ENCODE measurements at places on chromosomes 13 and 19. TPM values are rescaled to one million over a fixed set of nuclear protein-coding genes. Genes with fewer than 3 reads are reported as not detected.

- no peaks in the 10 kb centered on the region for H3K4me1 ChIP-seq
- no peaks in the 10 kb centered on the region for H3K36me3 ChIP-seq
- H3K27me3 ChIP-seq, result no peaks in the 10 kb centered on the region
- H3K27ac ChIP-seq, result no peak overlapping the region
Measured at GRCh38 chr13:36476661-36477060, 44.4 kb downstream of the CCNA1 start.

GRCh38 chr19:52142001-52142595, 2.4 kb upstream of the ZNF616 start:
- H3K4me3 ChIP-seq, result no peak overlapping the region
- H3K36me3 ChIP-seq, result no peaks in the 10 kb centered on the region
- peak overlapping the region; percentile 51 for H3K27ac ChIP-seq

Gene TEX26
- polyA plus RNA-seq, result not detected

Gene SIGLEC5
- polyA plus RNA-seq, result not detected

Gene MEIOSIN
- polyA plus RNA-seq, result not detected

DNA sequence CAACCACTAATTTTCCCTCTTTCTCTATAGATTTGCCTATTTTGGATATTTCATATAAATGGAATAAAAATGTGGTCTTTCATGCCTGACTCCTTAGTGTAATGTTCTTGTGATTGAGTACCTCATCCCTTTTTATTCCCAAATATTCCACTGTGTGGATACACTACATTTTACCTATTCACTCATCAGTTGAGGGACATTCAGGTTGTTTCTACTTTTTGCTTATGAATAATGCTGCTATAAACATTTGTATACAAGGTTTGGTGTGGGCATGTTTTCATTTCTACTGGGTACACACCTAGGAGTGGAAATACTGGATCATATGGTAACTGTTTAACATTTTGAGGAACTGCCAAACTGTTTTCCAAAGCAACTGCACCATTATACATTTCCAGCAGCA, 5.1 kb upstream of the WBP4 start:
- no peak overlapping the region for H3K27ac ChIP-seq
- H3K4me1 ChIP-seq, result peaks cover 14% of the 10 kb centered on the region
- H3K36me3 ChIP-seq, result no peaks in the 10 kb centered on the region
- H3K27me3 ChIP-seq, result no peaks in the 10 kb centered on the region
- no peak overlapping the region for H3K4me3 ChIP-seq
- DNase-seq, result no peak

Gene OR7A17
- not detected for polyA plus RNA-seq

- peaks cover 9% of the 10 kb centered on the region for H3K36me3 ChIP-seq
- DNase-seq, result no peak
- no peak overlapping the region for H3K27ac ChIP-seq
Measured at GRCh38 chr13:111215081-111216047, 100.3 kb downstream of the ARHGEF7 start.

Gene CYP2S1
- polyA plus RNA-seq, result 4.9 TPM

Gene TDRD3
- polyA plus RNA-seq, result 6.0 TPM

- H3K4me3 ChIP-seq, result no peak overlapping the region
- DNase-seq, result no peak
- no peaks in the 10 kb centered on the region for H3K27me3 ChIP-seq
Measured at GRCh38 chr19:1616396-1616795, 11.1 kb upstream of the UQCR11 start.

- peak overlapping the region; percentile 51 for H3K4me3 ChIP-seq
- H3K27ac ChIP-seq, result no peak overlapping the region
- no peak for DNase-seq
- peaks cover 5% of the 10 kb centered on the region for H3K27me3 ChIP-seq
- H3K36me3 ChIP-seq, result no peaks in the 10 kb centered on the region
Measured at GRCh38 chr19:48646722-48647216, 782 bp upstream of the CA11 start.

DNA sequence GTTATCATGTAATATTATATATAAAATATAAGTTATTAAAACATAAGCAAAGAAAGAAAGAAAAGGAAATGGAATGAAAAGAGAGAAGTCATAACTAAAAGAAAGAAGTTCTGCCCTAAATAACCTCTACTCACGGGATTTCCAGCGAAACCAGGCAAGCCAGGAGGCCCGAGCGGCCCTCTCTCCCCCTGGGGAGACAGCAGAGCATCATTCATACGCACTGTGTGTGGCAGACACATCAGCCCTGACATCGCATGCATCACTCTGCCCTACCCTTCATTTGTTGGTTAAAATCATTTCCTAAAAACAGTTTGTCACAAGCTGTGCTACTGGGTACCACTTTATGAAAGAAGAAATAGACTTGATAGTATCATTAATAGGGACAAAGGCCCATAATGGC, 95.2 kb downstream of the COL4A1 start:
- no peak overlapping the region for H3K27ac ChIP-seq
- no peak for DNase-seq
- H3K36me3 ChIP-seq, result peaks cover 9% of the 10 kb centered on the region
- no peaks in the 10 kb centered on the region for H3K27me3 ChIP-seq
- no peaks in the 10 kb centered on the region for H3K4me1 ChIP-seq

DNA sequence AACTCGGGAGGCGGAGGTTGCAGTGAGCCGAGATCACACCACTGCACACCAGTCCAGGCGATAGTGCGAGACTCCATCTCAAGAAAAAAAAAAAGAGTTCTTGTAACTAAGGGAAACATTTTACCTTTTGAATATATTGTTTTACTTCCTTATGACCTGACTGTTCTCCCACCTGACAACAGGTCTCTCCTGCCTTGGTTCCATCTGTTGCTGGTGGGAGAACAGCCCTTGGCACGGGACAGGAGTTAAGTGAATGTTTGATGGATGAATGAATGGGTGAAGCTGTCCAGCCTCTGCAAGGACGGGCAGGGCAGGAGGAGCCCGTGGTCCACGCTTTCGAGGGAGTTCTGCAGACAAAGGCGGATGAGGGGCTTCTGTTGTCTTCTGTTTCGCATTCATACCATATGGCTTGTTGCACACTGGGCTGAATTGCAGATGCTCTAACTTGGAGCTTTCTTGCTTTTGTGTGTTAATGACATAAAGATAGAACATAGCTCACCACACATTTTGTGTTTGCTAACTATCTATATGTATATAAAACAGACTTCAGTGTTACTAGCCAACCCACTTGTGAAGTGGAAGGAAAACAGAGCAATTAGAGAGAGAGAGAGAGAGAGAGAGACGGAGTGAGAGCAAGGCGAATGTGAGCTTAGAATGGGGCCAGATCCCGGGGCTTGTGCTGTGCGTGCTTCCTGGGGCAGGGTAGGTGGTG, 16.2 kb upstream of the CCNE1 start:
- no peaks in the 10 kb centered on the region for H3K27me3 ChIP-seq
- no peak for DNase-seq
- no peak overlapping the region for H3K4me3 ChIP-seq
- no peaks in the 10 kb centered on the region for H3K4me1 ChIP-seq

DNA sequence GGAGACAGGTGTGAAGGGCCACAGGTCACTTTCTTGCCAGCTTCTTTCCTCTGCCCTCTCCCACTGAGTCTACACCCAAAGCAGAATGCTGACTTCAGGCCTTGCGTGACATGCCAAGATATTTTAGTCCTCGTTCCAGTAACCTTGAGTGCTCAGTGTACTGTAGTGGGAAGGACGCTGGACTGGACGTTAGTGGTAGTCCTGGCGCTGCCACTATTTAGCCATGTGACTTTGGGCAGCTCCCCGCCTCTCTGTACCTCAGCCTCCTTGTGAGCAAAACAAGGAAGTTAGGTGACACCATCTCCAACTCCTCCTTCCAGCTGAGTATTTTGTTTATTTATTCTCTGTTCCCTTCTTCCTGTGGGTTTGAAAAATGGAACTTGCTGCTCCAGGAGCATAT, 86.1 kb downstream of the FRY start:
- no peak overlapping the region for H3K4me3 ChIP-seq
- DNase-seq, result no peak
- H3K4me1 ChIP-seq, result no peaks in the 10 kb centered on the region
- no peaks in the 10 kb centered on the region for H3K36me3 ChIP-seq

GRCh38 chr19:4277191-4277696, 1.8 kb upstream of the SHD start:
- H3K27me3 ChIP-seq, result peaks cover 29% of the 10 kb centered on the region
- H3K36me3 ChIP-seq, result no peaks in the 10 kb centered on the region
- H3K4me3 ChIP-seq, result no peak overlapping the region
- no peak overlapping the region for H3K27ac ChIP-seq
- no peaks in the 10 kb centered on the region for H3K4me1 ChIP-seq

- no peak for DNase-seq
- no peaks in the 10 kb centered on the region for H3K27me3 ChIP-seq
- H3K4me1 ChIP-seq, result peaks cover 15% of the 10 kb centered on the region
- H3K4me3 ChIP-seq, result peak overlapping the region; percentile 96
- peak overlapping the region; percentile 88 for H3K27ac ChIP-seq
Measured at GRCh38 chr19:35545855-35546381, 492 bp downstream of the TMEM147 start.

All from keratinocyte (primary cell).